ENCODE measurements at places on chromosomes 16 and 17. TPM values are rescaled to one million over a fixed set of nuclear protein-coding genes. Genes with fewer than 3 reads are reported as not detected.

RGS9 gene
- 4.0 TPM for total RNA-seq

C1QL1 gene
- not detected for total RNA-seq

ATP2A1 gene
- not detected for total RNA-seq

PLEKHH3 gene
- 64.8 TPM for total RNA-seq

CORO6 gene
- total RNA-seq: 39.6 TPM

GP2 gene
- total RNA-seq: not detected

ADAMTS18 gene
- total RNA-seq: 20.9 TPM

PLA2G15 gene
- 30.9 TPM for total RNA-seq

MYADML2 gene
- total RNA-seq: not detected

RNF227 gene
- total RNA-seq: 2.1 TPM

CENPV gene
- total RNA-seq: 12.4 TPM

PLCD3 gene
- 48.0 TPM for total RNA-seq

KIF2B gene
- not detected for total RNA-seq

ARSG gene
- 6.8 TPM for total RNA-seq

MT1M gene
- total RNA-seq: 62.1 TPM

CRYM gene
- total RNA-seq: 0.85 TPM

ZFPM1 gene
- total RNA-seq: 0.57 TPM

USP10 gene
- 85.1 TPM for total RNA-seq

SLC5A10 gene
- not detected for total RNA-seq

ODAD4 gene
- 0.38 TPM for total RNA-seq

PMFBP1 gene
- total RNA-seq: 4.6 TPM

NGFR gene
- 0.51 TPM for total RNA-seq

NKD1 gene
- total RNA-seq: 2.8 TPM

RHBDF2 gene
- 35.9 TPM for total RNA-seq

PRSS27 gene
- 1.0 TPM for total RNA-seq

CDK5R1 gene
- total RNA-seq: 0.33 TPM

ABCC3 gene
- 13.4 TPM for total RNA-seq

HOXB1 gene
- not detected for total RNA-seq

CDH1 gene
- total RNA-seq: 0.98 TPM

KRTAP4-9 gene
- not detected for total RNA-seq

ABCC12 gene
- not detected for total RNA-seq

GP1BA gene
- total RNA-seq: not detected

PLLP gene
- 2.2 TPM for total RNA-seq

MSLN gene
- 0.44 TPM for total RNA-seq

GJD3 gene
- not detected for total RNA-seq

SDK2 gene
- 0.17 TPM for total RNA-seq

MYH8 gene
- total RNA-seq: not detected

ASGR2 gene
- total RNA-seq: 0.66 TPM

CCL7 gene
- 0.66 TPM for total RNA-seq

KRTAP4-3 gene
- not detected for total RNA-seq

SRCAP gene
- 33.7 TPM for total RNA-seq

All from subcutaneous adipose tissue (tissue), 4 donors.